AG09319 (cell line): ENCODE measurements at places on chromosomes 1 and 21.

GRCh38 chr21:20151741-20152140 is 846.5 kb upstream of the NCAM2 start:
- no peak for DNase-seq

DNA sequence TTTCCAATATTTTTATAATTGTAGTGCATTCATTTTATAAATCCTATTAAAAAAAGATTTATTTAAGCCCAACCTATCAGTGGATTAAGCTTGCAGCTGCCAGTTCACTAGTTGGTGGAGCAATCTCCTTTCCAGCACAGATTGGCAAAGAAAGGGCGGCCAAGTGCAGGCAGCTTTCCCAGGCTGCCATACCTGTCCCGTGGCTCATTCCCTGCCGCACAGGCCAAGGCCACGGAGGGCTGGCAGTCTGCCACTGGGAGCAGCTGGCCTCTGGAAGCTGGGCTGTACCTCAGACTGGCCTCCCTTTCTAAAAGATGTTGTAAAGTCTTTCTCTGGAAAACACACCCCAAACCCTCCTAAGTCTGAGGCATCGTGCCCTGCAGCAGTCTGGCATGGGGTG is 74.2 kb downstream of the SIM2 start:
- peak; percentile 57 for DNase-seq

- no peak for DNase-seq
These were observed 76.6 kb upstream of the GUCA2A start for GRCh38 chr1:42240966-42241755.

DNA sequence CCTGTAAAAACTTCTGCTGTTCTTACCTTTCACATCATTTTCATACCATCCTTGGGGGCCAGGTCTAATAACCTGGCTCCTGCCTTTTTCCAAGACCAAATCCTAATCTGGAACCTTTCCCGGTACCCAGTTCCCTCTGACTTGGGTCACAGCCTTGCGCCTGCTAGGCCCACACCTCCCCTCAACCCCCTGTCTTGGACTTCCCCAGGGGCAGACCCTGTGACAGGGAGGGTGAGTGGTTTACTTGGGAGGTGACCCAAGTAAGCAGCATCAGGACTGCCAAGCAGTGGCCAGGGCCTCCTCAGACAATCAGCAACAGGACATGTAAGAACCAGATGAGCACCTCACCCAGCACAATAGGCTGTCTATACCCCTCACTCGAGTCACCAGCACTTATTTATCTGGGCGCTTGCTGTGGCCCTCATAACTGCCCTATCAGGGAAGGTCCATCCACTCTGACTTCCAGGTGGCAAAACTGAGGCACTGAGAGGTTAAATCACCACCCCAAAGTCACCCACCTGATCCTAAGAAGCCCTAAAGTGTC is 124.7 kb downstream of the MATN1 start:
- DNase-seq = no peak

- DNase-seq = peak; percentile 85
These were observed 93.0 kb upstream of the BMP8A start for GRCh38 chr1:39398278-39399021.

DNA sequence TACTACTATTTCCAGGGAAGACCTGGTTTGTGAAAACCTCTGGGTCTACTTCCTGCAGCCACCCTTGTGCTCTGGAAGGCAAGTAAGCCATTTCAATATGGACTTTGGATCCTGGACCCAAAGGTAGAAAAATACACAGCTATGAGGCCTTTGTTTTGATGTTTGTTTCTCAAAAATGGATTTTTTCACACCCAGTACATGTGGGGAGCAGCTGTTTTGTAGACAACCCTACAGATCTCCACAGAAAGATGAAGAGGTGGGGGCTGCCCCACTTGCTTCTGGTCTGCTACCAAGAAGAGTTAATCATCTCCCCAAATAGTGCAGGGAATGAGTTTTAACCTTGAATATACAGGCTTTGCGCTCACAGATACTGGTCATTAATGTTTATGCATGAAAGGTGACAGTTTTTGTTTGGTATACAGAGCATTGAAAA is 29.2 kb downstream of the ZNF281 start:
- DNase-seq = no peak

DNA sequence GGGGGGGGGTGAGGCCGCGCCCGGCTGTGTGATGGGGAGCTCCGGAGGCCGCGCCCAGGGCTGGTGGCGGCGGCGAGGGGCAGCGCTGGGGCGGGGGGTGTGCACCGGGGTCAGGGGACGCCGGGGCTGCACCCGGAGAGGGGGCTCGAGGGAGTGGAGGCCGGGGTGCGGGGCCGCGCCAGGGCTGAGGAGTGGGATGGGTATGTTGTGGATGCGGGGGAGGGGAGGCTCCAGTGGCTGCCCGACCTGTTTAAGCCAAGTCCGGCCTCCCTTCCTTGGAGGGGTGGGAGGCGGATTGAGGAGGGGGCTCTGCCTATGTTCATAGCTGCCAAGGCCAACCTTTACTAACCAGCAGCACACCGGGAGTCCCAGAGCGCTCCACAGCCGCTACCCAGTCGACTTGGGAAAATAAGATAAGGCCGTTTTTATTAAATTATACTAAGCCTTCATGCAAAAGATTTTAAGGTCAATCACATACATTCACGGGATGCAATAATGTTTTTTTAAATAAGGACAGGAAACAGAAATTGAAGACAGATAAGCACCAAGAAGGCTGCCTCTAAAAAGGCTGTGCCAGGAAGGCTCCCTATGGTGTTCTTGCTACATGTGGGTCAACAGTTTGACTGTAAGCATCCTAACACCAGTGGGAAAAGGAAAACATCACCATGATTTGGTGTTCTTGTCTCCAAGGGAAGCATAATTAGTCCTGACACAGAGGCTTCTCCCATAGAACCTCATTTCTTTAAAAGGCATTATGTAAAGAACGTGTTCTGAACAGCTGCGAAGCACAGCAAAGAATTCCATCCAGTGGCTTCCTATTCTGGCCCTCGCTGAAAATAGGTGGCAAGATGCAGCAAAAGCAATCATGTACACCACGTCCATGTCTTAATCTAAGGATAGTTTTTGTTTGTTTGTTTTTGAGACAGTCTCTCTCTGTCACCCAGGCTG is 626 bp upstream of the HLCS start:
- DNase-seq = no peak

DNA sequence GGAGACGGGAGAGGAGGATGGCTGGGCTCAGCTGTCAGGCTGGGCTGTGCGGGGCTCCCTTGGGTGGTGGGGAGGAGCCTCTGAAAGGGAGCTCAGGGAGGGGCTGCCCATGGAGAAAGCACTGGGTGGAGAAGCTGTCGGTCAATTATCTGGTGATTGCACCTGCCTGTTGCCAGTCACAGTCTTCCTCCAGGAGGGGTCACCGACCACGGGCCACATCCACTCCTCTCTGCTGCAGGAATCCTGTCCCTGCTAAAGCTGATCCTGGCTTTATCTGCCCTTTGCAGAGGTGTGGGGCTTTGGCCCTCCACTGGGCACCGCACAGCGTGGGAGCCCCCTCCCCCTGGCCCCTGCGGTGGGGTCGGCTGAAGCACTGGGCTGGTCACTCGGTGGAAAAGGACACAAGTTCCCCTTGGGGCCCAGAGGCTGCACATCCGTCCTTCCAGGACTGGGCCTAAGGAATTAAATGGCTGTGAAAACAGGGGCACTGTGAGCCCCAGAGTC is 21.8 kb upstream of the COL18A1 start:
- no peak for DNase-seq

DNA sequence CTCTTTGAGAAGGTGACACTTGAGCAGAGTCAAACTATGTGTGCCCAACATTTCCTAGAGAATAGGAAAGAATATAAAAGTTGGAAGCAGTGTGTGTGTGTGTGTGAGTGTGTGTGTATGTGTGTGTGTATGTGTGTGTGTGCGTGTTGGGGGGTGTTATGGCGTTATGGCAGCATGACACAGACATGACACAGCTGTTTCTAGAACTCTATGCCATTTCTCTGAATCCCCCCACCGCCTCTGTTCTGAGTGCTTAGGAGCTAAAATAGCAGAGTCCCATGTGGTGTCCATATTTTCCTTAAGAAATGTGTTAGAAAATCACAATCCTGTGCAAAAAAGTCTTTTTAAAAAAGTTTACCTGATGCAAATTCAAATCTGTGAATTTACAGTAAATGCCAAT is 556.1 kb downstream of the RWDD3 start:
- no peak for DNase-seq

DNA sequence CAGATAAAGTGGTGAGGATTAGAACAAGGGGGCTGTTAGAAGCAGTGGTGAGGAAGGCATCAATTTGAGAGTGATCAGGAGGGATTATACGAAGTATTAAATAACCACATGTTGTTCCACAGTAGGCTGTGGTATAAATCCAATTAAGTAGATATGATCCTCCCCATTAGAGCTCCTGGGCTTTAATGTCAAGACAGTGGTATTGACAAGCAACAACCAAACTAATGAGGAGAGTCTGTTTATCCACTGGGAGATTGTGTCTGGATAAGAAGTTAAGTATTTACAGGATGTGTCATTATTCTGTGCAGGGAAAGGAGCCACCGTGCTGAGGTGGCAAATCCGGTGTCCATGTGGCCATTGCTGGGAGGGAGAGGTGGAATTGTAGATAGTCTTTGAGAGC is 5.8 kb downstream of the ACTN2 start:
- no peak for DNase-seq

DNA sequence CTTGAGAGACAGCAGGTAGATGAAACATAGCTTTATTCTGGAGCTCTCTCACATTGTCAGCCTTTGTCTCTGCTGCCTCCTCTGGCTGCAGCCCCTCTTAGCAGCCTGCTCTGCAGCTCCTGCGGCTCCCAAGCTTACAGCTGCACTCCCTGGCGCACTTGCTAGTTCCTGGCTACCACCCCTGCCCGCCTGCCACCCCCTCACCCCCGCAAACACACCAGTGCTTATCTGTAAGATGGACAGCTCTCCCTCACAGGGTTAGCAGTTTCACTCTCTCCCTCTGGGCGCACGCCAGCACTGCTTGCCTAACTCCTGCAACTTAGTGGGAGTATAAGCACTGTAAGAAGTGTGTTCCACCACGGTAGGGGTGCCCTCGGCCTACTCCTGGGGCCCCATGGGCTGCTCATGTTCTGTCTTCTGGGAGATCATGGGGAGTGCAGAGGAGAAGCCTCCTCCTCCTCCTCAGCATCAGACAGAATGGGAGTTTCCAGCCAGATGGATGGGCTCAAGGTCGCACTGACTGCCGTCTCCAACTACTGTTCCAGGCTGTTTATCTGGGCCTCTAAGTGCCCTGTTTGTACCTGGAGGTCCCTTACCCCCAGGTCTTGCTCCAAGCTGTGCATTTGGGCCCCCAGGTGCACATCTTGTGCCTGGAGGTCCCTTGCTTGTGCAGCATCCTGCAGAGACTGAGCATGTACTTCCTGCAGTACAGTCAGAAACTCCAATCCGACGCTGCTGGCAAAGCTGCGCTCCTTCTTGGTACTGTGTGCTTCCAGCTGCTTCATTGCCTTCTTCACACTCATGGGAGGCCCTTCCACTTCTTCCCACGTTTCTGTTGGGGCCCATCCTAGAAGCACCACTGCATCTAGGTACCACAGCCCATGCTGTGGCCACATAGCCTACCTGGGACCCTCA is 1388.1 kb downstream of the AMY1C start:
- DNase-seq = no peak

GRCh38 chr1:168180148-168180524 is 1.4 kb downstream of the TIPRL start:
- DNase-seq = no peak

DNA sequence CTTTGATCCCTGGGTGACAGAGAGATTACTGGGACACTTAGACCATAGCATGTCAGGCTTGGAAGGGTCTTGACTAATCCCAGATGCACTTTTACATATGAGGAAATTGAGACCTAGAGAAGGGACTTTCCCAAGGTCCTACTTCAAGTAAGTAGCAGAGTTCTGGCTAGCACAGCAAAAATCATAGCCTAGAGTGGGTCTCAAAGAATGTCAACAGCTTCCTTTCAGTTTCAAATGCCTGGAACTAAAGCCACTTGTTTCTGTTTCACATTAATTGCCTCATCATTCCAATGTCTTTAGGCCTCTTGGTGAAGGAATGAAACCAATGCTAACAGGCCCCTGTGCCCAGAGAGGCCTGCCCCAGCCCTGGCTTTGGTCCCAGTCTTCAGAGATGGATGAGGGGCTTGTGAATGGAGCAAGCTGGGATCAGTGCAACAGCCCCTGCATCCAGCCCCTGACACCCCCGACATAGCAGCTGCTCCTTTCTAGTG is 26.6 kb downstream of the ATF3 start:
- DNase-seq = no peak

DNA sequence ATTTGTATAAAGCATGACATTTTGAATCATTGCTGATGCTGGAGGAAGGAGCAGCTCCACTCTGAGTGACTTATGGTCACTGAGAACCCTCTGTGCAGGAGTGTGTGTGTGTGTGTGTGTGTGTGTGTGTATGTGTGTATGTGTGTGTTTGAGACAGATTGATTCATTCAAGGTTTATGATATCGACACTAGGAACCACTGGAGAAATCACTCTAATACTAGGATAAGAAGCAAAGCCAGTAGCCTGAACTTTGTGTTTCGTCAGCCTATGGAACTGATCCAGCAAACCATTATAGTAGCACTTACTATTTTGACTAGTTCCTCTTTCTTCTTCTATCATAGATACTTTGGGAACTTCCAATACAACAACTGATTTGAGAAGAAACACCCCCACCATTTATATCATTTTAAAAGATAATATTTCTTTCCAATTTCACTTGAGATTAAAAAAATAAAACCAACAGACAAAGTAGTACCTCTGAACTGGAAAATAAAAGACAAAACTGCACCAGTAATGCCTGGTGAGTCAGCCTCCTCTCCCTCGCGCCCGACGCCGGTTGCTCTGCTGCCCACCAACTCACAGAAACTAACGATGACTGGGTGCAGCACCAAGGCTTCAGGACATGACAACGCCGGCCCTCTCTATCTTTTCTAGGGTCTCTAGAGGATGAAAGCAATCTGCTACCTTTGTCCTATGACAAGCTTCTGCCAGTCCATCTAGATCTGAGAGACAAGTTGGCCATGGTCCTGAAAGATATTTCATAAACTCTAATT is 20.9 kb downstream of the SLAMF1 start:
- no peak for DNase-seq

GRCh38 chr1:18913065-18913835 is 10.9 kb upstream of the ALDH4A1 start:
- DNase-seq = no peak

GRCh38 chr1:156726549-156727226 is 1.6 kb upstream of the METTL25B start:
- no peak for DNase-seq

- no peak for DNase-seq
These were observed 12.9 kb downstream of the CAMK2N1 start for GRCh38 chr1:20472860-20473711.

DNA sequence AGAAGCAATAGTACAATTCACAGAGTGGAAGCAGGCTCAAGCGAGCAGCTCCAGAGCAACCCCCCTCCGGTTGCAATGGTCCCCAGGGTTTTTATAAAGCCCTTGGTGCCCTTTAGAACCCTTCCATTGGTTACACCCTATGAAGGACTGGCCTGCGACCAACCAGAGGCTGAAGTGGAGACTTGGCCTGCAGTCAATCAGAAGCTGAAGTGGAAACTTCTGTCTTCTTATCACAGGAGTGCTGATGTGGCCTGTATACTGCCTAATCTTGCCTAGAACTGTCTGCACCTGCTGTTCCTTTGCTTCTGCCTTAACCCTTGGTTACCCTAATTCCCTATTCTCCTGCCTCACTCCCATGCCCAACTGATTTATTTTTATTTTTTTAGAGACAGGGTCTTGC is 15.4 kb upstream of the FRRS1 start:
- no peak for DNase-seq

- DNase-seq = no peak
These were observed 54.6 kb upstream of the BTG3 start for GRCh38 chr21:17667256-17667655.

GRCh38 chr1:247966532-247967204 is 1.6 kb downstream of the OR2AK2 start:
- DNase-seq = no peak
